ENCODE measurements at places on chromosomes 7 and 10. TPM values are rescaled to one million over a fixed set of nuclear protein-coding genes. Genes with fewer than 3 reads are reported as not detected.

The ADAP1 gene
- total RNA-seq: 24.5 TPM

The GALNT17 gene
- total RNA-seq: 20.8 TPM

The UTF1 gene
- not detected for total RNA-seq

The SLC39A12 gene
- total RNA-seq: not detected

GRCh38 chr7:4683043-4683883 lies 1.2 kb downstream of the FOXK1 start:
- H3K4me3 ChIP-seq: peak overlapping the region; percentile 97
- no peaks in the 10 kb centered on the region for H3K36me3 ChIP-seq
- no peaks in the 10 kb centered on the region for H3K27me3 ChIP-seq
- no peak for DNase-seq
- H3K4me1 ChIP-seq: peaks cover 36% of the 10 kb centered on the region

DNA sequence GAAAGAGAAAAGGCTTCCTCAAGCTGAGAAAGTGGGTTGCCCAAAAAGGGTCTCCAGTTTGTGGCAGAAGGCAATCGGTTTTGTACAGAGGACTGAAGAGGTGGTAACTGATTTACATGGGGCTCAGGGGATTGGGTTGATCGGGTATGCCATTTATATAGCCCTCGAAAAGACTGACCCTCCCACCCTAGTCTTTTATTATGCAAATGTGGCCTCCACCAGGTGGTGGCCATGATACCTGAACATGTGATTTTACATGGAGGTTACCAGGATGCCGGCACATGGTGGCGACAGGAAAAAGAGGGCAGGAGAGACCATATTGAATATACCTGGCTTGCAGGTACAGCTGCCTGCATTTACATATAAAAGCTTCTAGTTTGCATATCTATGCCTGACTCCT lies 36.7 kb downstream of the ATE1 start:
- no peak overlapping the region for H3K4me3 ChIP-seq
- H3K36me3 ChIP-seq: peaks cover 8% of the 10 kb centered on the region

- DNase-seq: no peak
- H3K27ac ChIP-seq: no peak overlapping the region
- no peaks in the 10 kb centered on the region for H3K36me3 ChIP-seq
Measured at GRCh38 chr10:25114036-25114411, 60.8 kb upstream of the GPR158 start.

GRCh38 chr7:99314504-99314903 lies 11.2 kb upstream of the ARPC1A start:
- H3K4me3 ChIP-seq: no peak overlapping the region
- no peak overlapping the region for H3K27ac ChIP-seq
- no peaks in the 10 kb centered on the region for H3K36me3 ChIP-seq
- H3K27me3 ChIP-seq: no peaks in the 10 kb centered on the region
- no peak for DNase-seq
- H3K4me1 ChIP-seq: peaks cover 22% of the 10 kb centered on the region

DNA sequence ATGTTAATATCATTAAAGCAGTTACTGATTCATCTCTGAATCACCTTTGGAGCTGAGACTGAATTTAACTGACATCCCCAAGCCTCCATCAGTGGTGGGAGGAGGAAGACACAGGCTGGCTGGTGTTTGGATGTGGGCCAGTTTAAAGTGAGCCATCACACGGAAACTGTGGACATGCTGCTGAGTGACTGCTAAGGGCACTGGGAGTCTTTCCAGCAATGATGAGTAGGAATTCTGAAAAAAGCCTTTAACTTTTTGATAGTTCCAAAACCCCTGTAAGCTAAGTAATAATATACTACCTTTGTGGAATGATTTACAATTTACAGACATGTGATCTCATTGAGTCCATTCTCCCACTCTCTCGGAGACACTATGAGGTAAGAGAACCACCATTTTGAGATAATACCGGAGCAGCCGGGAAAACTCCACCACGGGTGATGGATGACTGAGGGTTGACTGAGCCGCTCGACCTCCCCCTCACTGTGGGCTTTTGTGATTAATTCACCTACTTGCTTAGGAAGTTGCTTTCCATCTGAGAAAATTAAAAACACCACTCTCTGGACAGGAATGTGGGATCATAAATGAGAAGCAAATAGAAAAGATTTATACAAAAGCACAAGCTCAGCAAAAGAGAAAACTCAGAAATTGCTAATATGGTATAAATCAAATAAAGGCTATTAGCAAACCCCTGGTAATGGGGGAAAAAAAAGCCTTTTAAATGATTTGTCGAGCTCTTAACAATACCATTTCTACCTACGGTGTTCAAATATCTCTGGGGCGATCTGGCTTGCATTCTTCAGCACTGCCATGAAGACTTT lies 194.8 kb downstream of the FANK1 start:
- no peak for DNase-seq
- no peak overlapping the region for H3K4me3 ChIP-seq
- no peak overlapping the region for H3K27ac ChIP-seq
- no peaks in the 10 kb centered on the region for H3K4me1 ChIP-seq

DNA sequence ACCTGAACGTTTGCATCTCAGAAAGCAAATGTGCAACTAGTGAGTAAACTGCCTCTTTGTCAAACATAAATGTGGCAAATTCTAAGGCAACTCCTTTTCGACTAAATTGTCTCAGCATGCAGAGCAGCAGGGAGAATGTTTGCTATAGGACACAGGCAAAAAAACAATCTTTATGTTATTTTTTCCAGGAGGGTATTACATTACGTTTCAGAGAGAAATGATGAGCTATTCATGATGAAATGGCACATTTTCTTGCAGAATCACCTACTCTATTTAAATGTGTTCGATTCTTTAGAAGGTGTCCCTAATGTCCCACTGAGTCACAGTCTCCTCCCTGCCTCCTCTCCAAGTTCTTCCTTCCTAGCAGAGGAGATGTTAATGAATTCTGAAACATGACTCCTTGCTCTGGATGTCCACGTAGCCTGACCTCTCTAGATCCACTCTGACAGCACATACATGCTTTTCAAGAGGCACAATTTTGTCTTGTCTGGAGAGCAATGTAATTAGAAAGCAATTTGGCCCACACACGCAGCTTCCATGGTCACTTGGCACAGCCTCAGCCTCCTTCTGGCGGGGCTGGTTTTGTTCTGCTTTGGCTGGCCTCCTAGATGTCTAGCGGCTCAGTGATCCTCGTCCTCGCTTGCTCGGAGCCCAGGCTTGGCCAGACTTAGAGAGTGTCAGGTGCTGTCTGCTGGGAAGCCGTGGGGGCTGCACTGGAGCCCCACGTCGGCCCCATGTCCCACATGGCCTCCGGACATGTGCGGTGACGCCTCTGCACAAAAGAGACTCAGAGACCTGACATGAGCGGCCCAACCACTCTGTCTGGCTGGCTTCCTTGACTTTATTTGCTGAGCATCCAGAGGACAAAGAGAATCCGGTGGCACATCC lies 125.7 kb upstream of the ZNF438 start:
- H3K4me1 ChIP-seq: peaks cover 32% of the 10 kb centered on the region
- peak overlapping the region; percentile 34 for H3K4me3 ChIP-seq
- no peaks in the 10 kb centered on the region for H3K27me3 ChIP-seq

GRCh38 chr10:387909-388660 lies 252.8 kb downstream of the ZMYND11 start:
- no peak overlapping the region for H3K4me3 ChIP-seq
- DNase-seq: no peak
- peaks cover 10% of the 10 kb centered on the region for H3K36me3 ChIP-seq
- H3K27ac ChIP-seq: no peak overlapping the region

DNA sequence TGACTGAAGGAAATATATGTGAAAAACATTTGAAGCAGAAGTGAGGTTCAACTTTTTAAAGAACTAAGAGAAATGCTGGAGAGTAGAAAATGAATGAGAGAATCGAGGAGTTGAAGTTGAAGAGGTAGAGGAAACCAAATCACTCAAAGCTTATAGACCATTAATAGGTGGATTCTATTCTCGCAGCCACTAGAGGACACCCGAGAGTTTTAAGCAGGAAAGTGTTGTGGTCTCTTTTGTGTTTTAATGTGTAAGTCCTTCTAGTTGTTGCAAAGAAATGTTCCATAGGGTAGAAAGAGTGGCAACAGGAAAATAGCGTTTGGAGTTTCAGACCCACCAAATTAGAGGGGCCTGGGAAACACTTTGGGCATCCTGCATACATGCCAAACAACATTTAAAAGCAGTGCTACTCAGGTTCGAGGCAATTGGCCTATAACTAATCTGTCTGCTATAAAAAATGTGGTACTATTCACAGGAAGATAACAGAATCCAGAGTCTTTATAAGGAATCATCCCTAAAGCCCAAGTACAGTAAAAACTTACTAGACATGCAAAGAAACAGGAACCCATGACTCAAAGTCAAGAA lies 75.3 kb upstream of the TAS2R16 start:
- no peak for DNase-seq
- H3K36me3 ChIP-seq: no peaks in the 10 kb centered on the region
- no peak overlapping the region for H3K4me3 ChIP-seq
- no peaks in the 10 kb centered on the region for H3K27me3 ChIP-seq
- no peaks in the 10 kb centered on the region for H3K4me1 ChIP-seq

DNA sequence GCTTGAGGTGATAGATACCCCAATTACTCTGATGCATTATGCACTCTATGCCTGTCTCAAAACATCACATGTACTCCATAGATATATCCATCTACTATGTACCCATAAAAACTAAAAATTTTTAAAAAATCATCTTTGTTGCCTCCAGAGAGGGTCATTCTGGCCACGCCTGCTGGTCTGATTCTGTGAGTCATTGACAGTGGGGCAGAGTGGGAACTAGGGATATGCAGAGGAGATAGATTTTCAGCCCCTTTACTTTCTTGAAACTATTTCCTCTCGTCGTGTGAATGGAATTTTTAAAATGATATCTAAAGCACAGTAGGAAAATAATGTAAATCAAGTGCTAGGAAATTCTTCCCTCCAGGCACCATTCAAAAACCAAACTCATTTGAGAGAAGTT lies 715.0 kb upstream of the NRP1 start:
- no peak overlapping the region for H3K4me3 ChIP-seq
- H3K27me3 ChIP-seq: no peaks in the 10 kb centered on the region
- no peak for DNase-seq
- H3K4me1 ChIP-seq: no peaks in the 10 kb centered on the region

GRCh38 chr7:49821181-49821580 lies 47.7 kb downstream of the VWC2 start:
- DNase-seq: no peak
- H3K27me3 ChIP-seq: no peaks in the 10 kb centered on the region
- H3K36me3 ChIP-seq: no peaks in the 10 kb centered on the region
- H3K4me3 ChIP-seq: no peak overlapping the region
- no peak overlapping the region for H3K27ac ChIP-seq

GRCh38 chr7:157689269-157690057 lies 352.7 kb downstream of the DNAJB6 start:
- H3K4me1 ChIP-seq: peaks cover 28% of the 10 kb centered on the region
- no peaks in the 10 kb centered on the region for H3K27me3 ChIP-seq
- no peak for DNase-seq
- H3K36me3 ChIP-seq: no peaks in the 10 kb centered on the region
- peak overlapping the region; percentile 53 for H3K4me3 ChIP-seq

GRCh38 chr10:106175760-106176377 lies 988.6 kb downstream of the SORCS1 start:
- no peaks in the 10 kb centered on the region for H3K27me3 ChIP-seq
- no peaks in the 10 kb centered on the region for H3K4me1 ChIP-seq
- no peaks in the 10 kb centered on the region for H3K36me3 ChIP-seq
- H3K27ac ChIP-seq: no peak overlapping the region

- H3K4me1 ChIP-seq: peaks cover 32% of the 10 kb centered on the region
- DNase-seq: no peak
- H3K4me3 ChIP-seq: peak overlapping the region; percentile 99
- peak overlapping the region; percentile 91 for H3K27ac ChIP-seq
- no peaks in the 10 kb centered on the region for H3K36me3 ChIP-seq
- no peaks in the 10 kb centered on the region for H3K27me3 ChIP-seq
Measured at GRCh38 chr7:99326408-99326782, 697 bp downstream of the ARPC1A start.

GRCh38 chr7:112238852-112239610 lies 32.5 kb downstream of the ZNF277 start:
- DNase-seq: no peak
- H3K36me3 ChIP-seq: no peaks in the 10 kb centered on the region
- H3K27me3 ChIP-seq: no peaks in the 10 kb centered on the region
- H3K27ac ChIP-seq: no peak overlapping the region

- no peaks in the 10 kb centered on the region for H3K36me3 ChIP-seq
- DNase-seq: no peak
- no peaks in the 10 kb centered on the region for H3K4me1 ChIP-seq
- H3K27ac ChIP-seq: no peak overlapping the region
Measured at GRCh38 chr7:152967958-152968357, 208.4 kb downstream of the ACTR3B start.

- H3K4me1 ChIP-seq: peaks cover 35% of the 10 kb centered on the region
- no peaks in the 10 kb centered on the region for H3K36me3 ChIP-seq
- peak overlapping the region; percentile 97 for H3K27ac ChIP-seq
- DNase-seq: peak; percentile 37
Measured at GRCh38 chr7:157273208-157274093, 63.4 kb upstream of the DNAJB6 start.

GRCh38 chr7:116135306-116135705 lies 75.0 kb upstream of the TES start:
- H3K27me3 ChIP-seq: no peaks in the 10 kb centered on the region
- H3K27ac ChIP-seq: no peak overlapping the region
- H3K4me1 ChIP-seq: no peaks in the 10 kb centered on the region
- DNase-seq: no peak
- H3K4me3 ChIP-seq: no peak overlapping the region
- no peaks in the 10 kb centered on the region for H3K36me3 ChIP-seq

Measured in thoracic aorta (tissue), 2 donors.